ENCODE measurements at places on chromosomes 4 and X.

DNA sequence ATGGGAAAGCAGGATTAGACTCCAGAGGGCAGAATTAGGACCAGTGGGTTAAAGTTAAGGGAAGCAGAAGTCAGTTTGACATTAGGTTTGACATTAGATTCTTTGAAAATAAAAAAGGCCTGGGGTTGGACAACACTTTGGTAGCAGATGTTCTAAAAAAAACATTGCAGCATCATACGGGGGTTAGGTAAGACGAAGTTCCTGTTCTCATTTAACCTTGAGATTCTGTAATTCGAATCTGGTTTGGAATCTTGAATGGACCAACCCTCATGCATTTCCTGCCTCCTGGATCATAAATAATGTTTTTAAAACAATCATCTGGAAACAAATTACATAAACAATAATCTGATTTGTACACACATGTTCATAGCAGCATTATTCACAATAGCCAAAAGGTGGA is 181.0 kb downstream of the SHROOM3 start:
- DNase-seq: no peak

DNA sequence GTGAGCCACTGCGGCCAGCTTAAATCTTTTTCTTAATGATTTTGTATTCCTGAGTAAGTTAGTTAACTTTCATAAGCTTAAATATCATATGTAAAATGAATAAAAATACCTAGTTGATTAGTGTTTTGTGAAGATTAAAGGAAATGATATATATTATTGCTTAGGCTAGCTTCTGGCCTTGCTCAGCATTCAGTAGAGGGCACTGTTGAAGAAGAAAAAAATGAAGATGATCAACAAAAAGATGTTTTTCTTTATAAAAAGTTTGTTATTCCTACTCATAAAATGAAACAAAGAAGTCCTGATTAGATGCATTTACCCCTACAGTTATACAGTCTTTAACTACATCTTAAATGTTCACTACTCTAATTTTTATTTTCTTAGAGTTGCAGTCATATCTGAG is 797.7 kb downstream of the RAPGEF2 start:
- no peak for DNase-seq

- DNase-seq: no peak
These were observed 52.6 kb upstream of the BBS12 start for GRCh38 chr4:122679946-122680345.

GRCh38 chrX:150200820-150201287 is 162.3 kb upstream of the MAMLD1 start:
- no peak for DNase-seq

DNA sequence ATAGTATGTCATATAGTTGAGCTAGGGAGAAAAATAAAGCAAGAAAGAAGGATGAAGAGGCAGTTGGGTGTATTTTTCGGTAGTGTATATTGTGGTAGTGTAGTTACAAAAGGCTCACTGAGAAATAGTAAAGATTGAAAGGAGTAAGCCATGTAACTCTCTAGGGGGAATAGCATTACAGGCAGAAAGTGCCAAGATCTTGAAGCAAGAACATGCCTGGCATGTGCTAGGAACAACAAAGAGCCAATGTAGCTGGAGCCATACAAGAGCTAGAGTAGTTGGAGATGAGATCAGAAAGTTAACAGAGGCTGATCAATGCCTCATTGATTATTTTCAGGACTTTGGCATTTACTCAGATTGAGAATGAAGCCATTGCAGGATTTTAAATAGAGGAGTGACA is 3.0 kb downstream of the ABCE1 start:
- DNase-seq: no peak

DNA sequence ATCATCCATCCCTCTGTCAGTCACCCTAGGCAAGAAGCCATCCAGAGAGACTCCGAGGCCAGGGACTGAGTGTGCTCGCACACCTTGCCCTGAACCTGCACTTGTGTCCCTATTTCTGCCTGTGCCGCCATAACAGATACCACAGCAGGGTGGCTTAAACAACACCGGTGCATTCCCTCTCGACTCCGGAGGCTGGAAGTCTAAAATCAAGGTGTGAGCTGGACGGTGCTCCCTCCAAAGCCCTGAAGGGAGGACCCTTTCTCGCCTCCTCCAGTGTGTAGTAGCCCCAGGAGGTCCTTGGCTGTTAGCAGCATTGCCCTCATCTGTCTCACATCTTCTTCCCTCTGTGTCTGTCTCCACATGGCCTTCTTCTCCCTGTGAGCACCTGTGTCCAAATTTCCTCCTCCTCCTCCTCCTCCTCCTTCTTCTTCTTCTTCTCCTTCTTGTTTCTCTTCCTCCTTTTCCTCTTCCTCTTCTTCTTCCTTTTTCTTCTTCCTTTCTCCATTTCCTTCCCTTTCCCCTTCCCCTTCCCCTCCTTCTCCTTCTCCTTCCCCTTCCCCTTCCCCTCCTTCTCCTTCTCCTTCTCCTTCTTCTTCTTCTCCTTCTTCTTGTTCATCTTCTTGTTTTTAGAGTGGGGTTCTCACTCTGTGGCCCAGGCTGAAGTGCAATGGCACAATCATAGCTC is 98.1 kb upstream of the ENPP6 start:
- no peak for DNase-seq

- no peak for DNase-seq
These were observed 89.2 kb downstream of the DCTD start for GRCh38 chr4:182827954-182828353.

- no peak for DNase-seq
These were observed 68.7 kb upstream of the TAB3 start for GRCh38 chrX:30957753-30958152.

GRCh38 chr4:52910115-52910514 is 48.0 kb downstream of the RASL11B start:
- DNase-seq: no peak

GRCh38 chrX:130772105-130772775 is 130.8 kb downstream of the ENOX2 start:
- no peak for DNase-seq

- no peak for DNase-seq
These were observed 199.7 kb downstream of the CRLF2 start for GRCh38 chrX:1012678-1013300.
